Cardiac atrium fibroblast (primary cell): ENCODE measurements at places on chromosomes 7 and 10. TPM values are rescaled to one million over a fixed set of nuclear protein-coding genes. Genes with fewer than 3 reads are reported as not detected.

SERPINE1 gene
- 2,658 and 2,684 TPM in 2 replicates for total RNA-seq

WIPF3 gene
- not detected in 2 replicates for total RNA-seq

WEE2 gene
- not detected in 2 replicates for total RNA-seq

HEPACAM2 gene
- not detected in 2 replicates for total RNA-seq

SPAM1 gene
- total RNA-seq: not detected in 2 replicates

HK1 gene
- 168 and 214 TPM in 2 replicates for total RNA-seq

CYP2E1 gene
- not detected in 2 replicates for total RNA-seq

TMEM229A gene
- 2.1 and 3.2 TPM in 2 replicates for total RNA-seq

CH25H gene
- total RNA-seq: 2.8 TPM in 1 of 2 replicates, not detected in the other

ZNF425 gene
- 2.7 and 4.1 TPM in 2 replicates for total RNA-seq

MYL7 gene
- not detected in 2 replicates for total RNA-seq

SFTPA1 gene
- total RNA-seq: not detected in 2 replicates

SUN3 gene
- total RNA-seq: not detected in 2 replicates

TLX1 gene
- not detected in 2 replicates for total RNA-seq

BLOC1S2 gene
- 21.2 and 25.5 TPM in 2 replicates for total RNA-seq

DYDC2 gene
- not detected in 2 replicates for total RNA-seq

ZNF248 gene
- total RNA-seq: 3.8 and 4.2 TPM in 2 replicates

PGAM2 gene
- total RNA-seq: 1.3 TPM in 1 of 2 replicates, not detected in the other

HOXA10 gene
- total RNA-seq: under 0.01 TPM in 1 of 2 replicates, not detected in the other

PON1 gene
- total RNA-seq: not detected in 2 replicates

MTURN gene
- 17.3 and 18.3 TPM in 2 replicates for total RNA-seq

SPDYE5 gene
- not detected in 2 replicates for total RNA-seq

TRPV5 gene
- total RNA-seq: not detected in 2 replicates

PDK4 gene
- total RNA-seq: 42.9 and 115 TPM in 2 replicates

CTBP2 gene
- total RNA-seq: 44.9 and 45.0 TPM in 2 replicates

IL6 gene
- total RNA-seq: 184 and 291 TPM in 2 replicates

FAM25G gene
- not detected in 2 replicates for total RNA-seq

TET1 gene
- total RNA-seq: 2.6 and 4.9 TPM in 2 replicates

KCP gene
- total RNA-seq: not detected in 2 replicates

HTR7 gene
- total RNA-seq: 2.2 and 2.4 TPM in 2 replicates

ARMH3 gene
- total RNA-seq: 5.8 TPM in 2 replicates

AQP1 gene
- 4.4 and 7.9 TPM in 2 replicates for total RNA-seq

SRRM3 gene
- 3.1 and 4.7 TPM in 2 replicates for total RNA-seq

HOXA6 gene
- total RNA-seq: not detected in 2 replicates

EBLN1 gene
- total RNA-seq: not detected in 2 replicates

VWDE gene
- not detected in 2 replicates for total RNA-seq

SORBS1 gene
- 4.9 and 5.8 TPM in 2 replicates for total RNA-seq

FAM25C gene
- total RNA-seq: not detected in 2 replicates

PCDH15 gene
- not detected in 2 replicates for total RNA-seq

LRRC17 gene
- 242 and 367 TPM in 2 replicates for total RNA-seq
